ENCODE measurements at places on chromosomes 5 and 9. TPM values are rescaled to one million over a fixed set of nuclear protein-coding genes. Genes with fewer than 3 reads are reported as not detected.

- DNase-seq: peak; percentile 90
Observed at GRCh38 chr5:172659909-172660628, 19.0 kb downstream of the NEURL1B start.

DNA sequence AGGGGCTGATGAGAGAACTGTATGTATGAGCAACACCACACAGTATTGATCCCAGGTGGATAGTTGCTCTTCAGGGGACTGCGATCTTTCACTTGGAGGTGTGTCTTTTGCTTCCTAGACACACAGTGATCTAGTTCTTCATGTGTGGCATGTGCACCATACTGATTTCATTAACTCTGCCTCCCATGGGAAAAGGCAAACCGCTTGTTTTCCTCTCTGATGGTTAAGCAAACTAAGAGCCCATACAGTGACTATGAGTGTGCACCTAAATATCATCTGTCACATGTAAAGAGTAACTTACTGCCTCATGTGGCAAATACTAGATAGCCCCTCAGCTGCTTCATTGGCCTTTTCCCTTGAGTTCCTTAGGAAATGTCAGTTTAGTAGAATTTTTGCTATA, 147.3 kb downstream of the TLE4 start:
- no peak for DNase-seq

DNA sequence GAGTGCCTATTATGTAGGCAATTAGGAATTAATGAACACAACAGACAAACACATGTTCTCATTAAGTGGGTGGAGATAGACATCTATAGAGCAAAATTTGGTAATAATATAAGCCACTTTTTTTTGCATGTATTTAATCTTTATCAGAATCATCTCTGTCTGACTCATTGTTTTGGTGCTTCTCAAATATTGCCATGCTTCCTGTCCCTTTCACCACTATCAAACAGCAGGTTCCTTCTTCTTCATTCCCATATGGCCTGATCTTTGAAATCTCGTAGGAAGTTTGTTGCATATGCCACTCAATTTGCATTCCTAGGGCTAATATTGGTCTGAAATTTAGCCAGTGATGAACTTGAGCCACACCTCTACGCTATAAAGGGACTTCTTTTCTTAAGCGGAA, 128.9 kb upstream of the SPEF2 start:
- DNase-seq: no peak

- DNase-seq: no peak
Observed at GRCh38 chr9:128409450-128409849, 11.2 kb upstream of the CERCAM start.

DNA sequence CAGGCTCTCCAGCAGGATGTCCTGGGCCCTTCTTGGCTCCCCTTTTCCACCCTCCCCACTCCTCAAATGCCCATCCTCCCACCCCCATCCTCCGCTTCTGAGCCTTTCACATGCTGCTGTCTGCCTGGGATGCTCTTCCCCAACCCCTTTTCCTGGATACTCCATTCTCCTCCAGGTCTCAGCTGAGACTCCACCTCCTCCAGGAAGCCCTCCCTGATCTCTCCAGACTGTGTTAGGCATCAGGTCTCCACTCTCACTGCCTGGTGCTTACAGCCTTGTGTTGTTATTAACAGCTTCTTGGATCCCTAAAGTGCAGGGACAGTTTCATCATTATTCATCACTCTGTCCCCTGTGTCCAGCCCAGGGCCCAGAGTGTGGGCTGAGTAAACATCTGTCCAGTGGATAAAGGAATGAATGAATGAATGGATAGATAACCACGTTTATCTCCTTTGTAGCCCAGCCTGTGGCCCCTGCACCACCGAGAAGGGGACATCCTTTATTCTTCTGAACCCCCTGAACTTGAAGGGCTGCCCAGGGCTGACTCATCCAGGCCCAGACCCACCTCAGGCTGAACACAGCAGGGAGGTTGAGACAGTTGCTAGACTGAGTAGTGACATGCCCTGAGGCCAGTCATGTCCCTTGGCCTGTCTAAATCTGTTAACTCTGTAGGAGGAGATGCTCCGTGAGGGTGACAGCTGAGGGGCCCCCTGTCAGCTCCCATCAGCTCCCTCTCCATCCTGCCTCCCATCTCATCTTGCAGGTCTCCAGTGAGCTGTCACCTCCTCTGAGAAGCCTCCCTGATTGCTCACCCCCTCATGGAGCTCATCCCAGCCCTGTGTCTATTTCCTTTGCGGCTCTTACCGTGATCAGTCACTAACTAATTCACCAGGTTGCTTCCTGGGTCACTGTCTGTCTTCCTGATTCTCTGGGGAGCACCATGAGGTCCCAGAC, 14.6 kb upstream of the LAMC3 start:
- DNase-seq: no peak

DNA sequence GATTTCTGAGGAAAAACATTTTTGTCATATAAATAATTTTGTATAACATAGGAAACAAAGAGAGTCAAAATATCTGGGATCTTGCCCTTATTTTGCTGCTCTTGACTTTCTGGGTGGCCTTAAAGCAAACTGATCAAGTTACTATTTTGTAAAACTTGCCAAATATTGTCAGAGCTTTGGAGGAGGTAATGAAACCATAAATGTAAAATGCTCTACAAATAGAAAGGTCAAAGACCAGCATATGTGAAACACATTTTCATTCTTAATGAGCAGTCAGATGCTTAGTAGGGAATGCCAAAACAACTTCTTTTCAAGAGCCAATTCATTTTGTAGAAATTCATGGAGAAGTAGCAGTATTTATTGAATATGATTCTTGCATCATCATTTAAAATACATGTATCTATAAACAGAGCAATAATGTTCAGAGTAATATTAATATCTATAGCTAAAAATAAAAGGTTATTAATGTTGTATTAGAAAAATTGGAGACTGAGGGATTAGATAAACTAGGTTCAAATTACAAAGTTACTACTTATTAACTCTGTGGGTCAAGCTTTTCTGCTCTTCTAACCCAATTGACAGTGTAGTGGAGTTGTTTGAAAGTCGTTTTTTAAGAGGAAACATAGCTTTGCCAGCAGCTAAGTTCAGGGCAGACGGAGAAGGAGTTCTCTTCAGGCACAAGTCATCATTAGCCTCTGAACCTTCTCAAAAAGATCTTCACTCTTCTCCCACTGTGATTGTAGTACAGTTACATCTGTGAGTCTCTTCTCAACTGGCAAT, 2053.1 kb downstream of the EFNA5 start:
- no peak for DNase-seq

GRCh38 chr9:123349691-123350480, 6.1 kb upstream of the CRB2 start:
- DNase-seq: peak; percentile 71

DNA sequence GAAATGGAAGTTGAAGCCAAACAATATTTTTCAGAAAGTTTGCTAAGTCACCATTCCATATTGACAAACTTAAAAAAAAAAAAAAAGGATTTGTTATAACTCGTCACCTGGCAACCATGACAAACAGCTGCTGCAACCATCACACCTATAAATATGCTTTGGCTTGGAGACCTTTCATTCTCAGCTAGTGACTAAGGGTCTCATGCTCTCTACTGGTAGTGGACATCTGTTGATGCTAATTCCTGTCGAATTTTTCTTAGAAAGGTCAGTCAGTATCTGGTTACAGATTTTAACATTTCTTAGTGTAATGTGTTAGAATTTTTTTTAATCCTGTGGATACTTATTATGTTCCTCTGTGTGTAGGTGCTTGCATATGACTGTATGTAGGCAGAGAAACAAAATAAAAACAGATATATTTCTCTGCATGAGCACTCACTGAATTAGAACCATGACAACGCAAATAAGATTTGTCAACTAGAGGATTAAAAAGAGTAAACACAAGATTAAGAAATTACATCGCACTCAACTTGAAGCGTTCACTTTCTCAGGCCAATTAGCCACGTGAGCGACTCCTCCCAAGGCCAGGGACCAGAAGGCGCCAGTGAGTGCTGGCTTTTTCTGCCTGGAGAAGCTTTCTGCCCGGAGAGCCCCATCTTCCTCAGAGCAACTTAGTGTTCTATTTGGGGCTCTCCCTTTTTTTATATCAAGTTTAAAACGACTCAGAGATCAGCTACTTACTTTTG, 27.0 kb upstream of the ZNF622 start:
- DNase-seq: no peak

DNA sequence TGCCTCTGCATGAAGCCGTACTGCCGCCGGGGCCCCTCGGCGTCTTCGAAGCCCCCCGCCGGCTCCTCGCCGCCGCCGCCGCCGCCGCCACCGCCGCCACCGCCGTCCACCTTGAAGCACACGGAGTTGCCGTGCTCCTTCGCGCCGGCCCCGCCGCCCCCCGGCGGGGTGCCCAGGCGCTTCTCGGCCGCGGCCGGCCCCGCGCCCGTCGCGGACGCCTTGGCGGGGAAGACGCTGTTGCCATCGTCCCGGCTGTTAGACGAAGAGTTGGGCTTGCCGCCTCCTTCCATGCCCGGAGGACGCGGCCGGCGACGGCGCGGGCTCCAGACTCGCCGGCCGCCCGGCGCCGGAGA, 400 bp downstream of the HCN1 start:
- DNase-seq: no peak

DNA sequence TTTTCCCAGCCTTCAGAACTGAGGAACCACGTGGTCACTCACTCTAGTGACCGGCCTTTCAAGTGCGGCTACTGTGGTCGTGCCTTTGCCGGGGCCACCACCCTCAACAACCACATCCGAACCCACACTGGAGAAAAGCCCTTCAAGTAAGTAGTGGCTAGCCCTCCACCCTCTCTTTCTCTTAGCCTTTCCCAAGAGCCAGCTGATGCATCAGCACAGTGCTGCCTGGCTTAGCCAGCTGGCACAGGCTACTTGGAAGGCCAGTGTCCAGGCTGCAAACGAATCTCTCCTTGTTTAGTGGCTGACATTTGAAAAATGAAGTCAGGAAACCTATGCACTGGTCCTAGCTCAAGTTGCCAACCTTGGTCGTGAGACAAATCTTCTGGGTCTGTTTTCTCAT, 91.1 kb downstream of the PRDM6 start:
- DNase-seq: no peak

DNA sequence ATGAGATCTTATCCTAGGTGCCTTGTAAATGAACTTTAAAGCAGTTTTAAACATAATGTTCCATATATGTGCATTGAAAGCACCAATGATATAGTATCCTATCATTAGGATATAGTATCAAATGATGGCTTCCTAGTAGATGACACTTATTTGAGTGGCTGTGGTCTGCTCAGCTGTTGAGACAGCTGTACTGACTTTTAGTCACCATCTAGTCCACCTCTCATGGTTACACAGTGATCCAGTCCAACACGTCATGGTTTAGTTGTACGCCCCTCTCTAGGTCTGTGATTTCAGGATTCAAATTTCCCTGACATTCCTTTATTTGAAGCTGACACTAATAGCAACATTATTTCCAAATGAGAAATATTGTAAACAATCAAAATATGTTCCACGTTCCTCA, 127.3 kb upstream of the TUT7 start:
- DNase-seq: no peak

GRCh38 chr5:7565559-7565958, 169.6 kb downstream of the ADCY2 start:
- DNase-seq: no peak

DNA sequence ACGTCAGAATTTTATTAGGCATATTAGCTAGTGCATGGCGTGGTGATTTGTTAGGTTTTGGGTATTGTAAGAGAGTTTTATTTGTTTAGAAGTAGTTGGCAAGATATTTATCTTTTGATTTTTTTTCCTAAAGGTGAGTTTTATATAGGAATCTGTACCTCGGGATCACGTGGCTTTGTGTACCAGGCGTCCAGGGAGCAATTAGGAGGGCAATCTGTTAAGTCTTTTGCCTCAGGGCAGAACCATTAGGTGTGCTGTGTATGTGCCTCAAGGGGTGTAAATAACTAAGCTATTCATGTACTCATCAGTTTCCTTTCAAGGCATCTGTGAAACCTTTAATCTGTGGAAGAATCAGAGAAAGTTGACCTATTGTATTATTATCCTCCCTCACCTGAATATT, 39.4 kb downstream of the ZSWIM6 start:
- DNase-seq: no peak

DNA sequence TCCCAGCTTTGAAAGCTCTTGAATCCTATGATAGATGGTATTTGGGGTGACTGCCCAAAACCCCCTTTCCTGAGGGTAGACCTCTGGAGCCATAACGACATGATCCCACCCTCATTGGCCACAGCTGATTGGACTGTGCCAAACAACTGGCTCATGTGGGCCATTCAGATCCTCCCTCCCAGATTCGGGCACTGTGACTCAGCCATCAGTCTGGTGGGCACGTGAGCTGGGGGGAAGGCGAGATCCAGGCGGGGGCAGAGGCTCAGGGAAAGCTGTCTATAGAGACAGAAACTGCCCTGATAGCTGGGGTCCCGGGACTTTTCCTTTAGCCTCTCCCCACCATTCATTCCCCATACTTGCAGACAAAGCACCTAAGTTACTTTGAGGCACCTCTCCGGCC, 15.1 kb upstream of the NCS1 start:
- DNase-seq: no peak

DNA sequence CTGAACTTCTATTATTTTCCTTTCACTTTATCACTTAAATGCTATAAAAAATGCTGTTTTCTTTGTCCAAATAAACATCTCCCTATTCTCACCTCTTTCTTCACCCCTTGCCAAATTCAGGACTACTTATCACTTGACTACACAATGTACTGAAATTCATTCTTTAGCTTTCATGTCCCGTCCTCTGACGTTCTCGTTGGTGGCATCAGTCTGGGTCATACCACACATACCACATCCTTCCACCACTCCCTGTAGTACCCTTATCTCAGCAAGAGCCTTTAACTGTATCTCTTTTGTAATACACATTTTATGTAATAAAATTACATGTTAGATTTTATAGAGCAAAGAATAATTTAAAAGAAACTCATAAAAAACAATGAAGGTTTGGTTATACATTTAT, 231.1 kb upstream of the PAPPA start:
- no peak for DNase-seq

- DNase-seq: no peak
Observed at GRCh38 chr5:142754031-142754430, 16.1 kb upstream of the ARHGAP26 start.

- DNase-seq: no peak
Observed at GRCh38 chr5:157502143-157502647, 42.2 kb downstream of the NIPAL4 start.

GRCh38 chr5:143474616-143475015, 71.1 kb upstream of the NR3C1 start:
- DNase-seq: no peak

The ANKRD55 gene
- total RNA-seq: not detected

The IL11RA gene
- total RNA-seq: 28.8 TPM

The IL9 gene
- total RNA-seq: not detected

The HRCT1 gene
- not detected for total RNA-seq

The SLC36A2 gene
- total RNA-seq: not detected

The TSSK1B gene
- 0.54 TPM for total RNA-seq

The PDE6A gene
- not detected for total RNA-seq

The AFAP1L1 gene
- total RNA-seq: 0.25 TPM

The IDNK gene
- 2.8 TPM for total RNA-seq

The PRRT1B gene
- total RNA-seq: not detected

The NUTM2F gene
- total RNA-seq: not detected

The SPINK7 gene
- not detected for total RNA-seq

The FBXO10 gene
- total RNA-seq: 68.7 TPM

The ZNF462 gene
- total RNA-seq: 259 TPM
